Astrocyte (in vitro differentiated cells and primary cell): ENCODE measurements at places on chromosomes 2 and 18.

GRCh38 chr2:1742681-1743395, 1.5 kb downstream of the PXDN start:
- peak overlapping the region; percentile 97 for H3K27ac ChIP-seq
- DNase-seq, result peak; percentile 93
- peak overlapping the region; percentile 80 for H3K4me3 ChIP-seq
- no peaks in the 10 kb centered on the region for H3K27me3 ChIP-seq
- H3K36me3 ChIP-seq, result no peaks in the 10 kb centered on the region
- H3K4me1 ChIP-seq, result peaks cover 54% of the 10 kb centered on the region

- H3K36me3 ChIP-seq, result no peaks in the 10 kb centered on the region
- H3K27me3 ChIP-seq, result no peaks in the 10 kb centered on the region
- no peak overlapping the region for H3K4me3 ChIP-seq
- H3K4me1 ChIP-seq, result peaks cover 5% of the 10 kb centered on the region
- no peak overlapping the region for H3K27ac ChIP-seq
Observed at GRCh38 chr2:134346141-134346540, 92.3 kb downstream of the MGAT5 start.

GRCh38 chr18:59959073-59959472, 59.3 kb downstream of the PMAIP1 start:
- no peaks in the 10 kb centered on the region for H3K27me3 ChIP-seq
- H3K4me1 ChIP-seq, result peaks cover 15% of the 10 kb centered on the region
- H3K4me3 ChIP-seq, result no peak overlapping the region
- H3K27ac ChIP-seq, result no peak overlapping the region
- no peaks in the 10 kb centered on the region for H3K36me3 ChIP-seq

DNA sequence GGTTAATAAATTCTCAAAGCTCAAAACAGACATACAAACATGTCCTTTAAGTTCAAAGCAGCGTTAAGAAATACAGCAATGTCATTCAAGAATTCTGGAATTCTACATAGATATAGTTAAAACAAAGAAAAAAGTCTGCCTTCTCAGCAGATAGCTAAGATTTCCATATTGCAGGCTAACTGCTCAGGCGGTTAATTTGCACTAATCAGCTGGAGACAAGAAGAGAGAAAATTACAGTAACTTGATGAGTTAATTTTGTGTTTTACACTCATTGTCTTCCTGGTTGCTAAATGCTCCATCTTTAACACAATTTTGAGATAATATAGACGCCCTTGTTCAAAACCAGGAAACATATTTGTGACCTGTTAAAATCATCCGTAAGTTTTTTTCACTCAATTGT, 1012.0 kb downstream of the LRP1B start:
- no peaks in the 10 kb centered on the region for H3K4me1 ChIP-seq
- no peaks in the 10 kb centered on the region for H3K27me3 ChIP-seq
- H3K27ac ChIP-seq, result no peak overlapping the region
- no peak overlapping the region for H3K4me3 ChIP-seq
- no peaks in the 10 kb centered on the region for H3K36me3 ChIP-seq

GRCh38 chr2:180905461-180905860, 74.9 kb upstream of the UBE2E3 start:
- DNase-seq, result no peak
- H3K27me3 ChIP-seq, result no peaks in the 10 kb centered on the region
- H3K4me3 ChIP-seq, result no peak overlapping the region
- no peak overlapping the region for H3K27ac ChIP-seq
- H3K36me3 ChIP-seq, result no peaks in the 10 kb centered on the region

GRCh38 chr2:131425231-131425941, 50.5 kb upstream of the TUBA3D start:
- no peaks in the 10 kb centered on the region for H3K36me3 ChIP-seq
- no peak overlapping the region for H3K27ac ChIP-seq
- H3K4me3 ChIP-seq, result peak overlapping the region; percentile 33
- no peaks in the 10 kb centered on the region for H3K4me1 ChIP-seq
- peaks cover 37% of the 10 kb centered on the region for H3K27me3 ChIP-seq
